ENCODE measurements at places on chromosomes 6 and 20.

DNA sequence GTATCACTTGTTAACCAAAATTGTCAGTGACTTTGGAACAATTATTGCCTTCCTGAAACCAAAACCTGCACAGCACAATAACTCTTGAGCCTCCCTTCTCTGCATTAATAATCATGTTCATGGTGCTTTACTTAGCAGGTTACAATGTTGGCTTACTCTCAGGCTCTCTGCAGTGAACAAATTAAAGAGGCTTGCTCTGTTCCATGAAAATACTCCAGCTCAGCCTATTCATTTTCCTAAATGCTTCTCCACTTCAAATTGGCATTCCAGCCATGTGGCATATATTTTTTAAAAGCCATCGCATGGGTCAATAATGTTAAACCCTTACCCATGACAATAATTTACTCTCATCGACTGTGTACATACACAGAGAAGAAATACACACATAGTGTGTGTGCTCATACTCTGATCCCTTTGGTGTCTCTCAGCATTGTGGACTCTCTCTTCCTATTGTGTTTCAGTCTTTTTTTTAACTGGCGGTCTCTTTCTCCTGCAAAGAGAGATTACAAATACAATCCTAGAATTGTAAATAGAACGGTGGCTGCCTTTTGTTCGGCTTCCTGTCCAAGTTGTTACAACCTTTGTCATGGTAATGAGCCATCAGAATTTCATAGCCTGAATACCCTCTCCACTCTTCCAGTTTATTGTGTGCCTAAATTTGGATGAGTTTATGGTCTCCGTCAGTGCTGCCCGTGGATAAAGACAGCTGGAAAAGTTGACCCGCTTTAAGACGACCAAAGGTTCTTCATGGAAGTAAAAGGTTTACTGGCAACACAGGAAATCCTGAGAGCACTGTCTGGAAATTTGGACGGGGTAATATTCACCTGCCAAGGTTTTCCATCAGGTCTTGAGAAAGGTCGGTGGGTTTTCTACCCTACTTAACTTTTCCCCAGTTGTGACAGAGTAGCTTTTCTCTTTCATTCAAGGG lies 263.6 kb downstream of the CD83 start:
- no peak for DNase-seq

DNA sequence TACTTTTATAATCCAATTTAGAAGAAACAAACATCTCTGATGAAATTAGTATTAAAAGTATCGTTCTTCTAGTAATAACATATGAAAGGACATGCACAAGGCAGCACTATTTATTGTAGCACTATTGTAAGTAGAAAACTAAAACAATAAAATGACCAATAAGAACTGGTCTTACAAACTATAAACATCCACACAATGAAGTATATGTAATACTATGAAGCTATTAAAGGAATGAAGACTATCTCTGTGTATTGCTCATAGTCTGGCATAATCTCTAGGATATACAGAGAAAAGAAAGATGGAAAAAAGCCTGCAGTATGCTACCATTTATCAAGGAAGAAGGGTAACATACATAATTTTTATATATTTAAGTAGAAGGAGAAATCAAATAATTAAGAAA lies 16.7 kb downstream of the LCA5 start:
- DNase-seq = no peak

DNA sequence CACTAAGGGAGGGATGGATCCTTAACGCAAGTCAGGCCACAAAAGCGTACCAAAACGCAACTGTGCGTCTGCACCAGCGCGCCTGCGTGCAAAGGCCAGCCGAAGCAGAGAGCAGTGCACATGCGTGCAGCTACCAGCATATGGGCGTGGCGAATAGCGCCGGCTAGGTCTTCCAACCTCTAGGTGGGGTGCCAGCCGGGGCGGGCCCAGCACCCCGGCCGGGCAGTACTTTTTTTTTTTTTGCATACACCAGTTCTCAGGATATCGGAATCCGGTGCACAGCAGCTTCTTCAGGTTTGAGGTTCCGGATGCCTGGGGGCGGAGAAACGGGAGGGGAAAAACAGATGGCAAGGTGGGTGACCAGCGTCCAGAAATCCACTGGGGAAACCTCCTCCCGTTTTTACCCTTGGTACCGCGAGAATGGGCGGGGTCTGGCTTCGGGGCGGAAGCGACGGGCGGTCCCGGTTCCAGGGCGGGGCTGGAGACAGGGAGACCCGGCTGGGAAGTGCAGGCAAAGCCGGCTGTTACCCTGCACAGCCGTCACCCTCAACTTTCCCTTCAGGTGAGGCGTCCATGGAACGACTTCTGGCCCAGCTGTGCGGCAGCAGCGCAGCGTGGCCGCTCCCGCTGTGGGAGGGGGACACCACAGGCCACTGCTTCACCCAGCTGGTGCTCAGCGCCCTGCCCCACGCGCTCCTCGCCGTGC lies at the start of gene ABCC10:
TSS of gene ABCC10 (plus strand) at position 136 of the 706 bp plus-strand sequence. CDS start at position 574, 438 bp downstream.
- DNase-seq = peak; percentile 97

GRCh38 chr6:148973538-148974208 lies 226.8 kb downstream of the UST start:
- no peak for DNase-seq

DNA sequence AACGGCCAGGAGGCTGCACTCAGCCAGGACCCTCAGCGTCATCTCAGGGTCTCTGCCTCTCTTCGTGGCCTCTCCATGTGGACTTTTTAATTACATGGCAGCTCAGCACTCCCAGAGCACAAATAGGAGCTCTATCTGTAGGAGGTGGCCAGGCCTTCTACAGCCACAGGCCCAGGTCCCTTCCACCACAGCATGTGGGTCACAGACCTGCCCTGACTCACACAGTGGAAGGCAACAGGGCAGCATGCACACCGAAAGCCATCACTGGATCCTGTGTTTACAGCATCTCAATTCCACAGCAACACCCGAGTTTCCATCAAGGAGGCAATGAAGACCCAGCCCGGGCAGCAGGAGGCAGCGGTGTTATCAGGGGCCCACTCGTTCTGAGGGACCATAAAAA lies 65.8 kb upstream of the CD93 start:
- DNase-seq = no peak

DNA sequence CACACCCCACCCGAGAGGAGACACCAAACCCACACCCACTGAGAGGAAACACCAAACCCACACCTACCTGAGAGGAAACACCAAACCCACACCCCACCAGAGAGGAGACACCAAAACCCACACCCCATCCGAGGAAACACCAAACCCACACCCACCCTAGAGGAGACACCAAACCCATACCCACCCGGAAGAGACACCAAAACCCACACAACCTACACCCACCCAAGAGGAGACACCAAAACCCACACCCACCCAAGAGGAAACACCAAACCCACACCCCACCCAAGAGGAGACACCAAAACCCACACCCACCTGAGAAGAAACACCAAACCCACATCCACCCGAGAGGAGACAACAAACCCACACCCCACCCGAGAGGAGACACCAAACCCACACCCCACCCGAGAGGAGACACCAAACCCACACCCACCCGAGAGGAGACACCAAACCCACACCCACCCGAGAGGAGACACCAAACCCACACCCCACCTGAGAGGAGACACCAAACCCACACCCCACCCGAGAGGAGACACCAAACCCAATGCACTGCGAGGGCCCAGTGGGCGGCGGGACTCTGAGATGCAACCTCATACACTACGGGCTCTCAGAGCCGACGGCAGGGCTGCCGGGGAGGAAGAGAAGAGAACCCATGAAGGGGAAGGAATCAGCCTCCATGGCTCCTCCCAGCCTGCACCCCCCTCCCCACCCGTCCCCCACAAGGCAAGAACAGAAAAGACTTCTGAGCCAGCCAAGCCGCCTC lies 83.3 kb downstream of the TAF4 start:
- no peak for DNase-seq

DNA sequence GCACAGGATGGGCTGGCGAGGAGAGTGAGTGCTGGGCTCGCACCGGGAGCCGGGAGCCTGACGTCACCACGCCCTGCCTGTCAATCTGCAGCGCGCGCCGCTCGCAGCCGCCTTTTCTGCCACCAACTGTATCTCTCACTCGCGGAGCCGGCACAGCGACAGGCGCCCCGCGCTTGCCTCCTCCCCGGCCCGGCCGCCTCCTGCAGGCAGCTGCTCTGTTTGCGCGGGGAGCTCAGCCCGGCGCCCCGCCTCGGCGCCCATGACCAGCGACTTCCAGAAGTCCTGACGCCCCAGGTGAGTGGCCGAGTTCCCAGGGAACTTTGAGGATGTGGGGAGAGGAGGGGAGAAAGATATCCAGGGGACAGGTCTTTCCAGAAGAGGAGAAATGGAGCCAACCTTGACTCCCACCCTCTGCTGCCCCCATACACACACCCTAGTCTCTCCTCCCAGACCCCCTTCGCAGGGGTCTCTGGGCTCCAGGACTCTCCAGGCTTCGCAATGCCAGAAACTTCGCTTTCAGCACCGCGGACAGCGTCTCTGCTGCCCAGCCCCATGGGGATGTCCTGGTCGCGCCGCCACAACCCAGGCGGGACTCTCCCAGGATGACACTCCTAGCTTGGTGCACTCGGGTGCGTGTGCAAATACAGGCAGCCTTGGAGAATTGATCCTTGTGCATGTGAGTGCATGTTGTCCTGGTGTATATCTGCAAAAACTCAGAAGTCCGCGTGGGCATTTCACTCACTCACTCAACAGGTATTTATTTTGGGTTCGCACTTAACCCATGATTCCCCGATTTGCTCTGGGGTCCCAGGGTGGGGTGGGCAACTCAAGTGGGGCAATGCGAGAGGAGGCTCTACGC lies at the start of gene GPR6:
TSS of gene GPR6 (plus strand) at position 138 of the 859 bp plus-strand sequence. CDS start 802 bp downstream, outside the sequence.
- peak; percentile 51 for DNase-seq

GRCh38 chr6:13454286-13455221 lies 32.8 kb downstream of the GFOD1 start:
- no peak for DNase-seq

DNA sequence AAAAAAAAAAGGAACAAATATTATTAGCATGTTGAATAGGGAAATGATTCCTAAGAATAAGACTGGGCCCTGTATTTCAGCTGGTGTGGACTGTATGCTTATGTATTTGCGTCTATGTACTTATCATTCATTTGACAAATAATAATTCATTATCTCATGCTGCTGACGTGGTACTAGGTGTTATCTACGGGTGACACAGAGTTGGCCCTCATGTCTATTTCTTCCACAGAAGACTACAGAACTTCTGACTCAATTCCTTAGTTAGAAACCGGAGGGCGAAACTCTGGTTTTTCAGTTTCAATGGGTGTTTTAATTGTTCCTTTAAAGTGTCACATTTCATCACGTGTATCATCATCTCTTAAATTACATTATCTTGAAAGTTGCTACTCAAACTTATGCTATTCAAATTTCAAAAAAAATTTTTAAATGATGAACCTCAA lies 305.9 kb downstream of the CLIC5 start:
- DNase-seq = no peak

DNA sequence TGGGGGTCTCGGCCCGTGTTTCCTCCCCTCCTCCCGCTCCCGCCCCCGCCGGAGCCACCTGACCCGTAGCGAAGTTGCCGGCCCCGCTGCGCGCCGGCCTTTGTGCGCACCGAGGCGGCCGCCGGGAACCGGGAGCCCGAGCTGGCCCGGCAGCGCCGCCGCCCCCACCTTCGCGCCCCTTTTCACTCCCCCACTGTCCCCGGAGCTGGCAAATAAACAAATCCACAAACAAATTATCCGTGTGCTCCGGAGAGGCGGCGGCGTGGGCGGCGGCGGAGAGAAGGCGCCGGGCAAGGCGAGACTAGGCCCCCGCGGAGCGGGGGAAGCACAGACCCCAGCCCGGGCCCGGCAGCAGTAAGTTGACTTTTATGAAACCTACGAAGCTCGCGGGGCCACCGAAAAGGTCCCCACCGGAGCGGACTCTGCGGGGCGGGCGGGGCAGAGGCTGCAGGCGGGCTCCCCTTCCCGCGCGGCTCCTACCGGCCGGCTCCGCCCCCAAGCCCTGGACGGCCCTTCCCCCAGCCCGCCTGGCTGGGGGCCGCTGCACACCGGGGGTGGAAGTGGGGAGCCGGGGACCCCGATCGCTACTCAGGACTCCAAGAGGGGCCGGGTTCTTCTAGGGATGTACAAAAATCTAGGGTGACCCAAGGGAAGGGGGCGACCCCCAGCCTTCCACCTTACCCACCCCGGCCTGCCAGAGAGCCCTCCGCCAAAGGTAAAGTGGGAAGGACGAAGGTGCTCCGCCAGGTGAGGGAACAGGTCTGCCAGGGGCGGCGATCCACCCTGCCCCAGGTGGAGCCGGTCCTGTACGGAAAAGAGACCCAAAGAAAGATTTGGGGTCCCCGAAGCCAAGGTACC lies 40.7 kb downstream of the YTHDF1 start:
- DNase-seq = no peak

GRCh38 chr6:155530219-155530834 lies 74.7 kb upstream of the NOX3 start:
- peak; percentile 20 for DNase-seq

DNA sequence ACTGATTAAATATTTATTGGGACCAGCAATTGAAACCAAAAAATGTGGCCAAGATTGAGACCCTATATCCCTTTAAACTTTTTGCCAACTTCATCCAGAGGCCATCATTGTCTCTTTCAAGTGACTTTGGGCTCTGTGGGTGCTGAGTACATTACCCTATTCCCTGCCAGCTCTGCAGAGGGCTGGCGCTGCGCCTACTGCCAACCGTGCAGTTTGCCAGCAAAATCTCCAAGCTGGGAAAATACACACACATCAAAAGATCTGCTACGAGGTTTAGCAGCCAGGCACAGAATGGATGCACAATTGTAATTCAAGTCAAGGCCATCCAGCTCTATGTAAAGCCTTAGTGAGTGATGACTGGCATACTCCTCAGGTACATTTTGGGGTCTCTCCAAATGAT lies 125.0 kb downstream of the CBLN4 start:
- no peak for DNase-seq

DNA sequence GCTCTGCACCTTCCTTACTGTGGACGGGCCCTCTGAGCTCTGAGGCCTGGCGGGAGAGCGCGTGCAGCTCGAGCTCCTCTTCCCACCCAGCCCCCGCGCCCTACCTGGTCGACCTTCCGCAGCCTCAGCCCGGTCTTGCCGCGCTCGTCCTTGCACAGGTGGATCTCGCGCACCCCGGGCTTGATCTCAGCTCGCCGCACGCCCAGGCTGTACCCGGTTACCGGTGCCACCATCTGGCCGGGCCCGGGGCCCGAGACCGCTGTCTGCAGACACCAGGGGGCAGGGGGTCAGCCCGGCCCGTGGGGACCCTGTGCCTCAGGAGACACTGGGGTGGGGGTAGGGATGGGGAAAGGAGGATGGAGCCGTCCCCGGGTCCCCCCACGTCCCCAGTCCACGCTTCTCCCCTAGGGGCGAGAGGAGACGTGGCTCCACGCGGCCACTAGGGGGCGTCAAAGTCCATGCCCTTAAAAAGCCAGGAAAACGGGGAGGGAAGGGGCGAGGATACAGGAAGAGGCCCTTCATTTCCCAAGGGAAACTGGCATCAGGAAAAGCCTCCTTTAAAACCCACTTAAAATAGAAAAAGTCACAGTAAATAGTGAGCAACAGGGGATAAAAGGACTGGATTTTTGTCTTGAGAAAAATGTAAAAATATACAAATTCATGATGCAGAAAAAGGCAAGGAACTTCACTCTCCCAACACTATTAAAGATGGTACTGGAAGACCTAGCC lies 15.5 kb downstream of the SDCBP2 start:
- DNase-seq = peak; percentile 67

DNA sequence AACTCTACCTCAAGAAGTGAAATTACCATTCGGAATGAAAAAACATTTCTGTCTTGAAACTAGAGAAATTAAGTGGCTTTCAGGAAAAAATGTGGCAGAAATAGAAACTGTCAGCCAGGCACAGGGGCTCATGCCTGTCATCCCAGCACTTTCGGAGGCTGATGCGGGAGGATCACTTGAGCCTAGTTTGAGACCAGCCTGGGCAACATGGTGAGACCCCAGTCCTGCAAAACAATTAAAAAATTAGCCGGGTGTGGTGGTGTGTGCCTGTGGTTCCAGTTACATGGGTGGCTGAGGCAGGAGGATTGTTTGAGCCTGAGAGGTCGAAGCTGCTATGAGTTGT lies 7.1 kb upstream of the TMEM181 start:
- no peak for DNase-seq

Data from GM19239 (cell line).